Activated T-helper 9 cell treated with anti-CD3 and anti-CD28 coated beads, Interleukin-2, amount 50 U/mL, for 16 hours (primary cell): ENCODE measurements at places on chromosomes 1 and 21.

- no peak for DNase-seq
Observed at GRCh38 chr1:91847851-91848250, 38.1 kb downstream of the TGFBR3 start.

DNA sequence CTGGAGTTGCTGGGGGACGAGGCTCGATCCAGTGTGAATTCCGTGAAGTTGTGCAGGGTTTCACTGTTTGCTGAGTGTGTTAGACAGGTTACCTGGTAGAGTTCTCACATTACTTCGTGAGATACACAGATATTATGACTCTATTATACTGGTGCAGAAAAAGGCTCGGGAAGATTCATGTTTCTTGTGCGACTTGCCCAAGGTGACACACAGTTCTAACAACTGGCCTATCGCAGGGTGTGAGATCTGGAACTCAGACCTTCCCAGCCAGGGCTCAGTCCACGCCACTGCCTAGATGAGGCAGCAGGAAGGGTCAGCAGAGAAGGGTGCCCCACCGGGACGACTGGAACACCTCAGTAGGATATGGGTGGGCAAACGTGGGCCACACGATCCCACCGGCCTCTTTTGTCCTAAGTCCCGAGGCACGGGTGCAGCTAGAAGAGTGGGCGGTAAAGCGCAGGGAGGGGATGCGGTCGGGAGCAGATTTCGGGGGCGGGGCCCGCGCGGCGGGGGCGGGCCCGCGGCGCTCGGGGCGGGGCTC, 296 bp upstream of the RNPEP start:
- DNase-seq = peak; percentile 54

- DNase-seq = no peak
Observed at GRCh38 chr1:42737257-42737656, 2.8 kb downstream of the CLDN19 start.

DNA sequence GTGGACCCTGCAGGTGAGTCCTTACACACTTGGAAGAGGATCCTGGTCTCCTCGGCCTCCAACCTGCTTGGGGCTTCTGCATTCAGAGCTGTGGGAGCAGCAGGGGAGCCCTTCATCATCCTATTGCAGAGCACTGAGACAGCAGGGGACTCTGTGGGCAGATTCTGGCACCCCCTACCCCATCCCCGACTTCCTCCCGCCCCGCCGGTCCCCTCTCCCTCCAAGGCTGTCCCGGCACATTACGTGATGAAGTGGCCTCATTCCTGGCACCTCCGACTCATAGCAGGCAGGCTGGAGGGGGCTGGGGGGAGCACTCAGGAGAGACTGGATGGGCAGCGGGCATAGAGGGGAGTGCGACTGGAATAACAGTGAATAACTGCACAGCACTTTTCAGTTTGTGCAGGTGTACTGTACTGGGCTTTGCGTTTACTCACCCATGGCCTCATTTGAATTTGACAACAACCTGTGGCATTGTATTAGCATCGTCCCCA, 394.1 kb downstream of the MATN1 start:
- DNase-seq = no peak

- no peak for DNase-seq
Observed at GRCh38 chr1:16088351-16088911, 15.0 kb upstream of the FAM131C start.

DNA sequence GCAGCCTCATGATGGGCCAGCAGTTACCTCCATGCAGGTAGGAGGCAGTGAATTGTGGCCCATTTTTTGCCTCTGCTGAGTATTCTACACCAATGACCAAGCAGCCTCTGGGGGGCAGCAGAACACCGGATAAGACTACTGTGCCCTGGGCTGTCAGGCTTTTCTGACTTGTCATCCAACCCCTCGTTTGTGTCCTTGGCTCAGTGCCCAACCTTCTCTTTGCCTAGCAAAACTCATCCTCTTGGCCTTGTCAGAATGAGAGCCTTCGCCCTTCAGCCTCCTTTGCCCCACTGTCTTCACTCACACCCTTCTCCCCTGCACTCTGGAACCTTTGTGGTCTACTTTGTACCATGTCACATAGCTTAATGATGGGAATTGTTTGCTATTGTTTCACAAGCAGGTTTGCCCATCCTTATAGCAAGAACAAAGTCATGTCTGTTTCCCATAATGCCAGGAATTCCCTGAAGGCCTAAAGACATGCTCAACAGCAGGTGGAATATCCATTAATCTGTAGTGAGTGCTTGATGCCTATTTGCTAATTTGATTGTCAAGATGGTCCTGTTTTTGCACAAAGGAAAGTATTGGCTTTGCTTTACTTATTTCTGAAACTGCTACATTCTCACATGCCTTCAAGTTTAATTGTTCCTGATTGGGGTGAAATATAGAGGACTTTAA, 255.9 kb downstream of the HHAT start:
- DNase-seq = peak; percentile 33

DNA sequence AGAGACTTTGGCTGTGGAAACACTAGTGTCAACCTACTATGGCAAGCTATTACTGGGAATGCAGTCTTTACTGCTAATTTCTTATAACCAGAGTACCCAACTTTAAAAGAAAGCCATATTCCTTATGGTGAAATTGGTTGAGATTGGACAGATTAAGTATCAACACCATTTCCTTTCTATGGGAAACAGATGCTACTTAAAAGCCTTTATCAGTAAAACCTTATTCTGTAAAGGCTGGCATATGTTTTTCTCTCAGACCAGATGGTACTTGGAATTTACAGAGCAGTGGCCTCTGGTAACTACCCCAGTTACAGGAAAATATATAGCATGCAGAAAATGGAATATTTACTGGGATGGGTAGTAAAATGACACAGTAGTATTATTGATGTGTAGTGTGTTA, 18.8 kb downstream of the IFI44 start:
- no peak for DNase-seq

DNA sequence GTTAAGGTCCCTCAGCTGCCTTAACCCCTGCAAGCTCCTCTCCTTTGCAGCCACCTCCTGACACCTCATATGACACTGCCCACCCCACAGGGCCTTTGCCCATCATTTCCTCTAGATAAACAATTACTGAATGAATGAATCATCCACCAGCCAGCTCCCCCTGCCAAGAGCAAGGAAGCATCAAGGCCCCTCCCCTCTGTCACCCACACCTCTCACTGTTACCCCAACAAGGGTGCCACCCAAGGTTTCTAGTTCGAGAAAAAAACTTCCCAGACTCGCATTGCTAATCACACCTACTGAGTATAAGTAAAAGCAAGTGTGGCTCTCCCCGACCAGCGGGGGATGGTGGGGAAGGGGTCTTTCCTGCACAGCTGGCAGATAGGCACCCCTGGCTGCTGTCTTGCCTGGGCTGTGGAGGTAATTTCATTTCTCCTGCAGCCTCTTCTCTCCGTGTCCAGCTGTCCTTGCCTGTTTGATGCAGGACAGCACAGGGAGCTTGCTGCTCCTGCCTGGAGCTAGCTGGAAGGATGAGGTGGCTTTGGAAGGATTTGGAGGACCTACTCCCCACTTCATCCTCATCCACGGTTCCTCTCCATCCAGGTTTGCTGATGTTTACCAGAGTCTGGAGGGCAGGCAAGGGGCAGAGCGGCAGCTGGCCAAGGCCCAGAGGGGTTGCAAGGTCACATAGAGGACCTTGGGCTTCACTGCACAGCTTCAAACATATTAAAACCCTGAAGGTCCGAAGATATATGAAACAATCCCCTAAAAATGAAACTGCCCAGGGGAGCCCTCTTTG, 33.1 kb upstream of the LBR start:
- peak; percentile 16 for DNase-seq

DNA sequence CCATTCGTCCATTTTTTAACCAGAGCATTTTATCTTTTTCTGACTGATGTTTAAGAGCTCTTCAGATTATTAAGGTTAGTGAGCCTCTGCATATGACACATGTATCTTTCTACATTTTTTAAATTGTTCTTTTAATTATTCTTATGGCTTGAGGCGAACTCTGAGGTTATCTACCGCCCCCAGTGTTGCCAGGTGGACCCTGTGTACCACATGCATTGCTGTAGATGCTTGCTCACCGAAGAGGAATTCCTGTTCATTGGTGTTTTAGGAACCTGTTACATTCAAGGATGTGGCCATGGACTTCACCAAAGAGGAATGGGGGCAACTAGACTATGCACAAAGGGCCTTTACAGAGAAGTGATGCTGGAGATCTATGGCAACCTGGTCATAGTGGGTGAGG, 31.8 kb downstream of the ZNF684 start:
- DNase-seq = no peak
